T-helper 2 cell (primary cell): ENCODE measurements at places on chromosomes 11 and 22.

- DNase-seq: no peak
Observed at GRCh38 chr22:19066531-19067271, 55.5 kb downstream of the DGCR2 start.

GRCh38 chr11:128806506-128807261, 60.4 kb downstream of the KCNJ1 start:
- DNase-seq: no peak

- no peak for DNase-seq
Observed at GRCh38 chr11:69309631-69310280, 15.8 kb downstream of the MYEOV start.

DNA sequence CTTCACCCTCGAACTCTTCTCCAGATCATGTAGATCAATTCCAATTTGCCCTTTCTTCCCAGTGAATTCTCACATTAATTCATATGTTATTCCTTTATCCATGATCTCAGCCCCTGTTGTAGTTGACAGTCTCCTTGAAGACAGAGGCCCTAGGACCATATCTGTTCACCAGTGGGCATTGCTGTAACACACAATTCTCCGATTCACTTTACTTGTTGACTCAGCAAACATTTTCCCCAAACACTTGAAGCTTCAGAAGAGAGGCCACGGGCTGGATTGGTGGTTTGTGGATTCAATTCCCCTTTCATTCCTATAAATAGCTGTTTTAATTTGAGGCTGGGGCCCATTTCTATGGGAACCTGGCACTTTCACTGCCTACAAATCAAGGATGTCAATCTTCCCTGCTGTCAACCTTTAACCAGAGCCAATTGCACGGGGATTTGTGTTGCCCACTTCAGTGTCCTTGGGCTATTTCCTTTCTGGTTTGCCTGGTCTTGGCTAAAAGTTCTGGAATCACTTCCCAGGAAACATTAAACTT, 393.0 kb upstream of the KIRREL3 start:
- no peak for DNase-seq

DNA sequence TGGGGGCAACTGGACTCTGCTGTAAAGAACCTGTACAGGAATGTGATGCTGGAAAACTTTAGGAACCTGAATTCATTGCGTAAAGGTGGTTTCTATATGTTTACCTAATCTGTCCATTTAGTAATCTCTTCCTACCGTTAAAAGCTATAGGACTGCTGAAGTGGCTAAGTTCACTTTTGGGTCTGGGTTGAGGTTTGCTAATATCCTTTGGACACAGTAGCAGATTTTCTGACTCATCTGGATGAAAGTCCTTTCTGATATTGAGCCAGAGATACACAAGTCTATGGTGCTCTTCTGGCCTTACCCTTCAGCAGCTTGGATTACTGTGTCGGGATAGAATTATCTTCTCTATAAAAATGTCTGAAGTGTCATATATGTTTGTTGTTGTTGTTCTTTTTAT, 16.9 kb downstream of the ZNF215 start:
- no peak for DNase-seq

DNA sequence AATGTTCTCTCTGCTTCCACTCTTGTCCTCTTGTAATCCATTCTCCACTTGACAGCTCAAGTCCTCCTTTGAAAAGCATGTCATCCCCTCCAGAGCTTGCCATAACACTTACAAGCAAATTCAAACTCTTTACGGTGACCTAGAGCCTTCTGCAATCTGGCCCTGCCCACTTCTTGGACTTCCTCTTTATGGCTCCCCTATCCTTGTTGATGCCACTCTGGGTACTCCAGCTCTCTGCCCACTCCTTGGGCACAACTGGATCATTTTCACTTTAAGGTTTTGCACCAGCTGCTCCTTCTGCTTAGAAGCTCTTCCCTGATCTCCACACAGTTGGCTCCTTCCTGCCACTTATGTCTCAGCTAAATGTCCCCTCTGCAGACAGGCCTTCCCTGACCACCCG, 217.9 kb downstream of the DSCAML1 start:
- DNase-seq: no peak

DNA sequence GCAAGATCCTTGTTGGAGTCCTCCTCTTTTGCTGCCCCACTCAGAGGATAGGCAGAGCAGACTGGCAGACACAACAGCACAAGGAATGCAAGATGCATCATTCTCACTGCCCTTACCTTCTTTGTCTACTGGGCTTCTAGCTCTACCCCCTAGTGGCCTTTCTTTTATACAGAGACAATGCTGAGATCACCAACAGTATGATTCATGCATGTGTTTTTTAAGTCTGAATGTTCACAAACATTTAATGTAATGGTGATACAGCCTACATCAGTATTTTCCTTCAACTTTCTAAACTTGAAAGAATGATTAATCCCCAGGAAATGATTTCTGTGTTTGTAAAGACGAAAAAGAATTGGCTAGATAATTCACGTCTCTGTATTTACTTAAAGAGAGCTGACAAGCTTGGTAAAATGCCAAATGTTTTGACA, at the start of gene MMP10:
Gene MMP10, minus strand, starts transcription at position 138 of the 428 bp plus-strand sequence. Its CDS starts 37 bp downstream, at position 101.
- no peak for DNase-seq

DNA sequence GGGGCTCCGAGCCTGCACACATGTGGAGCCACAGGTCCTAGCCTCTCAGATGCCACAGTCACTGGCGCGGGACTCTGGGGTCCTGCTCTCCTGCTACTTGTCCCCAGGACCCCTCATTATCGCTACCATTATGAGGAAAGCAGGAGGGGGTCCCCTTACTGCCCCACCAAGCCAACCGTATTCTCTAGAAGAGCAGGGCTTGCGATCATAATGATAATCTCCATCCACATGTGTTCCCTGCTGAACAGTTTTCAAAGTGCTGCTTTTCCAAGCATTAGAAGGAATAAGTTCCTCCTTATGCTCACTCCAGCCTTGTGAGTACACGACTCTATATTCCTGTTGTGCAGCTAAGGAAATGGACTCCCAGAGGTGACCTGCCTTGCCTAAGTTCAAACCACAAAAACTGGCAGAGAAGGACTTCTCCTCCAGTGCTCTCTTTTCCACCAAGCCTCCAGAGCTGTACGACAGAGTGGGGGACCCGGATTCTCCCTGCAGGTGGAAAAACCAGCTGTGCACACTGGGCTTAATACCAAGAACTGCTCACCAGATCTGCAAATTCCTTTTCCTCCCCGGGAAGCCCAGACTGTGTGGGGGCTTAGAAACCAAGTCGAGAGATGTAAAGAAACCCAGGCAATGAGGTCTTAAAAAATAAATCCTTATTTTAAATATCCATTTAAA, 92.8 kb upstream of the DRD2 start:
- DNase-seq: no peak

DNA sequence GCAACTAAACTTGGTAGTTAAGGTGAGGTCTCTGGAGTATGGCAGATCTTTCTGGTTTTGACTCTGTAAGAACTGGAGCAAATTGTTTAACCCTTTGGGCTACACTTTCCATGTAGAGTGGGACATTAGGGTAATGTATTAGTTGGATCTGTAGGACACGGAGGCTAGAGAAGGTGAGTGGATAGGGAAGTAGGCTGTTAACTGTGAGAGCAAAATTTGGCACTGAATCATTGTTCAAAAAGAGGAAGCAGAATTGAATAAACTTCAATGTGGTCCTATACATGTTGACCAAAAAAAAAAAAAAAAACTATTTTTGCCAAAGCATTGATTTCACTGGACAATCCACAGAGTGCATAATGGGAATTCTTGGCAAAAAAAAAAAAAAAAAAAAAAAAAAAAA, 370.2 kb upstream of the CHORDC1 start:
- DNase-seq: no peak
